Right atrium auricular region (tissue), 2 donors: ENCODE measurements at places on chromosomes 1 and 21. TPM values are rescaled to one million over a fixed set of nuclear protein-coding genes. Genes with fewer than 3 reads are reported as not detected.

DNA sequence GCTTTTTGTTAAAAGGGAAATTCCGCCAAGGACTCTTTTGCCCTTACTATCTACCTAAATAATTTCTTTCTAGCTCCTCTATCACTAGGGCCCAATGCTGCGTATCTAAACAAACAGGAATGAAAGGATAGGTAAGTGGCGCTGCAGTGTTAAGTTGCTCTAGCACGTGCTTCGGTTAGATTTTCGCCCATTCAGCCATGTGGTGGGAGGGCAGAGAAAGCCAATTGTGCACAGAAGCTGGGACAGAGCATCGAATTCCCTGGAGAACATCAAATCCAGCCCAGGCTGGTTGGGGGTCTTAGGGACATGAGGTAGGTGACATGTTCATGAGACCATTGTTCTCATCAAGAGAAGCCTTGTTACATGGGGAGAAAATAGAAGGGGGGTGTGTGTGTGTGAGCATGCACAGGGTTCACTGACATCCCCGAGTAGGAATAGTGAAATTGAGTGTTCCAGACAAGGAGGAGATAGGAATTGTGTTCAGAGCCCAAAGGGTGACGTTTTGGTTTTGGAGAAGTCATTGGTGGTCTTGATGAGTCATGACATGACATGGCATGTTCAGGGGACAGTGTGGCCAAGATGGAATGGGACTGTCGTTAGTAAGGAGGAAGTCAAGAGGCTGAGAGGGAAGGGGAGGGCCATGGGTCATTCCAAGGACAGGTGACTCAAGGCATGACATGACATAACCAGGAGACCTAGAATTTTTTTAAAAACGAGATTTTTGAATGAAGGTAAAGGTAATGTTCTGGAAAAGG is 107.1 kb downstream of the TLR5 start:
- DNase-seq = no peak
- H3K27ac ChIP-seq = no peak overlapping the region
- no peaks in the 10 kb centered on the region for H3K4me1 ChIP-seq
- no peak overlapping the region for H3K4me3 ChIP-seq

DNA sequence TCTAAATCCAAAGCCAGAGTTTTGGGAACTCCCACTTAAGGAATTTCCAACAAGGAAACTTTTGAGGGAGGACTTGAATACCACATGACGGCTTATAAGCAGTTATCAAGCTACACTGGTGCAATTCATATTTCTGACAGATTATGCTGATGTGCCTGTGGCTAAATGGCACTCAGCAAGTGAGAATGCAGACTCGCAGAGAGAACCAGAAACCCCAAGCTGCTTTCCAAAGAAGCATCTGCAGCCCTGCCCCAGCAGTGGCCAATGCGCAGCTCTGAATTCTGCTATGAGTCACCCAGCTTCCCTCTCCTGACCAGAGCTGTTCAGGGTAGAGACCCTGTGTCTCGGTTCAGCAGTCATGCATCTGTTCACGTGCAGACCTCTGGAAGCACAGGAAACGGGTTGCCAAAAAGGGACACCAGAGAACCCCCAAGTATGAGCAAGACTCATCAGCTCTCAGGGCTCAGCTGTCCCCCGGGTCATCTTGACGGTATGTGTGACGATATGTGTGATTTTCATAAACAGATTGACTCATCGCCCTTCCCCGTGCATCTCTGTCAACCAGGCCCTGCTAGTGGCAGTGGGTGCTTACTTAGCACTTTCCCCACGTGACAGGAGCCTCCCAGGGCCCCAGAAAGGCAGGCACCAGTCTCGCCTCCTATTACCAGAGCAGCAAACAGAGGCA is 76.3 kb downstream of the ITPKB start:
- peak; percentile 95 for DNase-seq
- H3K4me3 ChIP-seq = no peak overlapping the region
- no peaks in the 10 kb centered on the region for H3K36me3 ChIP-seq
- H3K27ac ChIP-seq = peak overlapping the region; percentile 84
- peaks cover 5% of the 10 kb centered on the region for H3K4me1 ChIP-seq

GRCh38 chr21:45350206-45350854 is 54.6 kb upstream of the COL18A1 start:
- H3K4me1 ChIP-seq = no peaks in the 10 kb centered on the region

GRCh38 chr1:44619261-44619900 is 54.9 kb downstream of the TMEM53 start:
- H3K4me3 ChIP-seq = no peak overlapping the region
- no peaks in the 10 kb centered on the region for H3K36me3 ChIP-seq
- H3K27ac ChIP-seq = no peak overlapping the region
- no peaks in the 10 kb centered on the region for H3K4me1 ChIP-seq
- H3K27me3 ChIP-seq = no peaks in the 10 kb centered on the region

DNA sequence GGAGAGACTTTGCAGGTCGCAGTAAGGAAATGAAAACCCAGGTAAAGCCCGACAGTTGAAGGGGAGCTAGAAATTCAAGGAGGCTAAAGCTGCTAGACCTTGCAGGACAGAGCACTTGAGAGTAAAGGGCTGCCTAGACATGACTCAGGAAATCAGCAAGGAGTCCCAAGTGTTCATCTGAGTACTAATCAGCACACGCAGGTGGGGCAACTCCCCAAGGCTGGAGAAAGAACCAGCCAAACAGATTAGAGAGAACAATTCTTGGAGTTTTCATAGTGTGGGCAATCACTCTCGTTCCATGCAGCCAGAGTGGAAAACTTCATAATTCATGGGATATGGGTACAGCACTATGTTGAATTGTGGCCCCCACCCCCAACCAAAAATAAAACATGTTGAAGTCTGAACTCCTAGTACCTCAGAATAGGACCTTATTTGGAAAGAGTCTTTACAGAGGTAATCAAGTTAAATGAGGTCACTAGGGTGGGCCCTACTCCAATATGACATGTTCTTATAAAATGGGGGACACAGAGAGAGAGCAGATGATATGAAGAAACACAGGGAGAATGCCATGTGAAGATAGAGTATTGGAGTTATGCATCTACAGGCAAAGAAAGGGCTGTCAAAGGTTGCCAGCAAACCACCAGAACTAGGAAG is 28.0 kb downstream of the SYDE2 start:
- H3K4me1 ChIP-seq = no peaks in the 10 kb centered on the region
- no peak overlapping the region for H3K4me3 ChIP-seq
- DNase-seq = no peak
- H3K27ac ChIP-seq = no peak overlapping the region

DNA sequence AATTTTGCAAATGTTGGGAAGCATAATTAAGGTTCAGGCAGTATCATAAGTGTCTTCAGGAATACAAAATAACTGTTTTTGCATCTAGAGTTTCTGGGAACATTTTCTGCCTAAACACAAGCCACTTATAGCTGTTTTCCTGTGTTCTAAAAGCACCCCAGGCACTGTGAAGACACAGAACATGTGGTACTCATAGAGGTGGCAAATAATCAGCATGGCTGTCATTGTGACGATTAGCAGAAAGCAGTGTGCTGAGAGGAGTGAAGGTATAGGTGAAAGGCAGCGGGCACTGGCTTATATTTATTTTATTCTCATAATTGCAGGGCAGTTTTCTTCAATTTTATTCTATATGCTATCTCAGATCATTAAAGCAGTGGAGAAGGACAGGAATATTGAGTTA is 119.6 kb downstream of the LRRC53 start:
- H3K27ac ChIP-seq = no peak overlapping the region
- H3K27me3 ChIP-seq = no peaks in the 10 kb centered on the region
- H3K4me3 ChIP-seq = no peak overlapping the region
- H3K4me1 ChIP-seq = no peaks in the 10 kb centered on the region

DNA sequence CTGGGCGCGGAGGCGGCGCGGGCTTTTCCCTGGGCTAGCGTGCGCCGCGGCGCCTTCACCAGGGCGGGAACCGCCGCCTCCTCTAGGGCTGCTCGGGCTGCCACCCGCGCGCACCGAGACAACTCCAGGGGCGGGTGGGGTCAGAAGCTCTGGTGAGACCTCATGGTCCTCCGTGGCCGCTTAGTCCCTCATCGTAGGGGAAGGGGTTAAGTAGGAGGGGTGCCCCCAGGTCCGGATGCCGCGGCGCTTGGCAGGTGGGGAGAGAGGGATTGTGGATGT is 559 bp downstream of the SERTAD4 start:
- peak overlapping the region; percentile 88 for H3K27ac ChIP-seq
- no peaks in the 10 kb centered on the region for H3K36me3 ChIP-seq
- no peak for DNase-seq
- peak overlapping the region; percentile 60 for H3K4me3 ChIP-seq

- DNase-seq = no peak
- H3K4me1 ChIP-seq = peaks cover 7% of the 10 kb centered on the region
- no peaks in the 10 kb centered on the region for H3K27me3 ChIP-seq
- no peak overlapping the region for H3K4me3 ChIP-seq
Observed at GRCh38 chr1:202018468-202019234, 8.3 kb downstream of the ELF3 start.

Gene SUCO
- 19.1 TPM for total RNA-seq

GRCh38 chr1:99777752-99778151 is 11.3 kb upstream of the FRRS1 start:
- DNase-seq = no peak
- H3K4me3 ChIP-seq = no peak overlapping the region
- H3K36me3 ChIP-seq = no peaks in the 10 kb centered on the region
- H3K27ac ChIP-seq = no peak overlapping the region

GRCh38 chr21:39029900-39030884 is 153.1 kb downstream of the PSMG1 start:
- peaks cover 40% of the 10 kb centered on the region for H3K4me1 ChIP-seq
- no peak overlapping the region for H3K27ac ChIP-seq
- H3K36me3 ChIP-seq = no peaks in the 10 kb centered on the region
- no peak overlapping the region for H3K4me3 ChIP-seq

DNA sequence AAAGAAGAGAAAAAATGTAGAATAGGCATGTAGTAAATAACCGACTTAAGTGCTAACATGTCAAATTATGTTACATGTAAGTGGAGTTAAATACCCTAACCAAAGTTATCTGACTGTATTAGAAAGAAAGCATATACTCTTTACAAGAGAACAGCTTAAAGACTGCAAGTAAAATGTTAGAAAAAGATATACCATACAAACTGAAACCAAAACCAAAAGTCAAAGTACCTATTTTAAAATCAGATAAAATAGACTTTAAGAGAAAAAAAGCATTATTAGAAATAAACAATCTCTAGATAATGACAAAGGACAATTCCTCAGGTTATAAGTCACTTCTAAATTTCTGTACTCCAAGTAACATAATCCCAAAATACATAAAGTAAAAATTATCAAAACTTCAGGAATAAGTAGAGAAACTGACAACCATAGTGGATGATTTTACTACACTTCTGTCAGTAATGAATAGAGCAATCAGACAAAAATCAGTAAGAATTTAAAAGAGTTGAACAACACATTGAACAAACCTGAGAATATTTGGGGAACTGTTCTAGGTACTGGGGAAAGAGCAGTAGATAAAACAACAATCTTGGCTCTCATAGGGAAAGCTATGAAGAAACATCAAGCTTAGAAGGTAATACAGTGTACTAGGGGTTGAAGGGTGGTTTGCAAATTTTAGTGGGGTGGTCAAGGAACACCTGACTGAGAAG is 127.3 kb downstream of the TBX19 start:
- no peak overlapping the region for H3K4me3 ChIP-seq
- no peaks in the 10 kb centered on the region for H3K4me1 ChIP-seq
- H3K27ac ChIP-seq = no peak overlapping the region
- no peak for DNase-seq
- no peaks in the 10 kb centered on the region for H3K36me3 ChIP-seq
- H3K27me3 ChIP-seq = no peaks in the 10 kb centered on the region

DNA sequence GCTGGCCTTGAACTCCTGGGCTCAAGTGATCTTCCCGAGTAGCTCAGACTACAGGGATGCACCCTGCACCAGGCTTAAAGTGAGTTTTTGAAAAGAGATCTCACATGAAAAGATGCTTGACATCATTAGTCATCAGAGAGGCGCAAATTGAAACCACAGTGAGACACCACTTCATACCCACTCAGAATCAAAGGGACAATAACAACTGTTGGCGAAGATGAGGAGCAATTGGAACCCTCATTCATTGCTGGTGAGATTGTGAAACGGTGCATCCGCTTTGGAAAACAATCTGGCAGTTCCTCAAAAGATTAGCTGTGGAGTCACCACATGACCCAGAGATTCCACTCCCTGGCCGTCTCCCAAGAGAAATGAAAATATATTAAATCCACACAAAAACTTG is 122.3 kb downstream of the PGBD5 start:
- peak; percentile 74 for DNase-seq
- no peak overlapping the region for H3K4me3 ChIP-seq
- H3K4me1 ChIP-seq = no peaks in the 10 kb centered on the region
- H3K36me3 ChIP-seq = no peaks in the 10 kb centered on the region
- peak overlapping the region; percentile 13 for H3K27ac ChIP-seq
- H3K27me3 ChIP-seq = no peaks in the 10 kb centered on the region

Gene OR2T29
- total RNA-seq = not detected

DNA sequence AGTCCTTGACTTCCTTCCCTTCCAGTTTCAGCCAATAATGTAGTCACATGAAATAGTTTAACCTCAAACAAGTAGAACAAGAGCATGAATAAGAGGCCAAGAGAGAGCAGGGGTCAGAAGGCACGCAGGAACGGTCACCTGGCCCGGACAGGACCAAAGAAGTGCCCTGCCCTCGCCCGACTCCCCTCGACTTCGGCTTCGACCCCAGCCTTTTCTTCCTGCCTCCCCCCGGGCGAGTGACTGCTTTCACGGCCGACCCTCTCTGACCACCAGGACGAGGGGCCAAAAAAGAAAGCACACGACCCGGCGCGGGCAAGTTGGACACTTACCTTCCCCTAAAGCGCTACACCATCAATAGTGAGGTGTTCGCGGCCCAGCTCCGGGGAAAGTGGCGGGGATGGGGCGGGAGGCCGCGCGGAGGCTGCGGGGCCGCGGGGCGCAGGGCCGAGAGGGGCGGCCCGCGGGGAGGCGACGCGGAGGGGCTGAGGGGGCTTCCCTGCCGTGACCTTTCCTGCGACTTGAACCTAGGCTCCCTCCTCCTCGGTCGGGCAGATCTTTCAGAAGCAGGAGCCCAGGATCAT is 519 bp downstream of the RERE start:
- peak overlapping the region; percentile 72 for H3K4me3 ChIP-seq
- H3K4me1 ChIP-seq = no peaks in the 10 kb centered on the region
- H3K27me3 ChIP-seq = no peaks in the 10 kb centered on the region
- H3K27ac ChIP-seq = peak overlapping the region; percentile 94
- H3K36me3 ChIP-seq = no peaks in the 10 kb centered on the region

Gene HFM1
- total RNA-seq = 2.6 TPM

- no peaks in the 10 kb centered on the region for H3K36me3 ChIP-seq
- H3K27me3 ChIP-seq = no peaks in the 10 kb centered on the region
- H3K27ac ChIP-seq = no peak overlapping the region
Observed at GRCh38 chr1:30135698-30136097, 587.7 kb downstream of the MATN1 start.

- H3K36me3 ChIP-seq = no peaks in the 10 kb centered on the region
- H3K27ac ChIP-seq = no peak overlapping the region
- no peaks in the 10 kb centered on the region for H3K4me1 ChIP-seq
- no peak for DNase-seq
Observed at GRCh38 chr1:82299056-82299455, 498.3 kb downstream of the ADGRL2 start.

GRCh38 chr1:41319106-41319755 is 42.0 kb upstream of the FOXO6 start:
- DNase-seq = no peak
- no peak overlapping the region for H3K4me3 ChIP-seq
- no peaks in the 10 kb centered on the region for H3K27me3 ChIP-seq
- peak overlapping the region; percentile 73 for H3K27ac ChIP-seq
- no peaks in the 10 kb centered on the region for H3K36me3 ChIP-seq
- H3K4me1 ChIP-seq = peaks cover 13% of the 10 kb centered on the region
